ENCODE measurements at places on chromosomes 4 and X. TPM values are rescaled to one million over a fixed set of nuclear protein-coding genes. Genes with fewer than 3 reads are reported as not detected.

The CNGA1 gene
- not detected for polyA plus RNA-seq

The KIF4A gene
- polyA plus RNA-seq = 9.6 TPM

- H3K27me3 ChIP-seq = no peaks in the 10 kb centered on the region
- H3K36me3 ChIP-seq = peaks cover 8% of the 10 kb centered on the region
- no peak overlapping the region for H3K27ac ChIP-seq
- DNase-seq = no peak
- no peak overlapping the region for H3K4me3 ChIP-seq
Measured at GRCh38 chr4:85808864-85809263, 333.9 kb downstream of the ARHGAP24 start.

GRCh38 chrX:103063191-103063845 lies 653 bp downstream of the BEX1 start:
- H3K4me3 ChIP-seq = no peak overlapping the region
- no peaks in the 10 kb centered on the region for H3K27me3 ChIP-seq
- H3K36me3 ChIP-seq = no peaks in the 10 kb centered on the region
- H3K4me1 ChIP-seq = no peaks in the 10 kb centered on the region
- DNase-seq = peak; percentile 28

DNA sequence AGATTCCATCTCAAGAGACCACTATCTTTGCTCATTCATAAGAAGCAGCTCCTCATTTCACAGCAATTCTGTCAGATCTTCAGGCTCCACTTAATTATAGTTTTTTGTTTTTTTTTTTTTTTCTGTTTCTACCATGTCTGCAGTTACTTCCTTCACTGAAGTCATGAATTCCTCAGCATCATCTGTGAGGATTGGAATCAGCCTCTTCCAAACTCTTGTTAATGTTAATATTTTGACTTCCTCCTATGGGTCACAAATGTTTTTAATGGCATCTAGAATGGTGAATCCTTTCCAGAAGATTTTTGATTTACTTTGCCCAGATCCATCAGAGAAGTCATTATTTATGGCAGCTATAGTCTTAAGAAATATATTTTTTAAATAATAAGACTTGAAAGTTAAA lies 53.1 kb downstream of the BMP2K start:
- H3K27ac ChIP-seq = no peak overlapping the region
- no peaks in the 10 kb centered on the region for H3K27me3 ChIP-seq
- no peaks in the 10 kb centered on the region for H3K4me1 ChIP-seq
- no peak overlapping the region for H3K4me3 ChIP-seq

GRCh38 chr4:180810581-180810980 lies 1432.6 kb upstream of the TENM3 start:
- no peak overlapping the region for H3K4me3 ChIP-seq
- DNase-seq = no peak
- no peak overlapping the region for H3K27ac ChIP-seq
- no peaks in the 10 kb centered on the region for H3K27me3 ChIP-seq

DNA sequence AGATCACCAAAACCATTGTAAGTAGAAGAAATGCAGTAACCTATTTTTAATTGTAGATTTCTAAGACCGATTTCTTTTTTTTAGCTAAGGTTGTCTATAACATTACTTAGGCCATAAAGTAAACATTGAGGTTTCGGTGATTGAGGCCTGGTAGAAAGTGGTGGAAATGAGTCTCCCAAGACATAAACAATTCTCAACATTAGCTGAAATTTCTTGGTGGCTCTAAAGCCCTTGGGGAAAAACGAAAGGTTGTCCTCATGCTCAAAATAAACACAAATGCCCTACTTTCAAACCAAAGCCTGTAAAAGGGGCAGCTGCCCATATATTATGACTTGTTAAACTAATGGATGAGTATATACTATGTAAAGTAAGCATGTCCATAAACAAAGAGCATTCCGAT lies 98.8 kb downstream of the SCFD2 start:
- no peak for DNase-seq
- H3K27me3 ChIP-seq = no peaks in the 10 kb centered on the region
- no peak overlapping the region for H3K27ac ChIP-seq
- no peaks in the 10 kb centered on the region for H3K4me1 ChIP-seq

GRCh38 chr4:1285790-1286553 lies 3.7 kb upstream of the MAEA start:
- H3K4me1 ChIP-seq = peaks cover 12% of the 10 kb centered on the region
- H3K36me3 ChIP-seq = no peaks in the 10 kb centered on the region
- no peak overlapping the region for H3K27ac ChIP-seq

DNA sequence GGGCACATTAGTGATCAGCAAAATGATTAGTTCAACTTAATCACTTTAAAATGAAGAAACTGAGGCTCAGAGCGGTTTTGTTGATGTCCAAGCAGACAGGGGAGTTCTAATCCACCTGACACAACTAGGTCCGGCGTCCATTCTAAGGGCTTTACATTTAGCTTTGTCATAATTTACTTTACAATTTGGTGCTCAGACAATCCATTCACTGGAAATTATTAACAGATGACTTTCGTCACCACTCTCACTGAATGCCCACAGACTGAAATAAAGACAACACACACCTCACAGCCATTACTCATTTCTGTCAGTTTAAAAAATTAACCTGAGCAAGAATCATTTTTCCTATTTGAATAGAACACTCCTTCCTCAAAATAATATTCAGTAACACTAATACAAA lies 10.8 kb downstream of the NR3C2 start:
- no peaks in the 10 kb centered on the region for H3K36me3 ChIP-seq
- no peak overlapping the region for H3K27ac ChIP-seq
- no peak overlapping the region for H3K4me3 ChIP-seq
- H3K27me3 ChIP-seq = no peaks in the 10 kb centered on the region
- H3K4me1 ChIP-seq = peaks cover 13% of the 10 kb centered on the region

- H3K4me3 ChIP-seq = no peak overlapping the region
- no peaks in the 10 kb centered on the region for H3K27me3 ChIP-seq
- no peaks in the 10 kb centered on the region for H3K4me1 ChIP-seq
- H3K27ac ChIP-seq = no peak overlapping the region
- H3K36me3 ChIP-seq = no peaks in the 10 kb centered on the region
- DNase-seq = no peak
Measured at GRCh38 chr4:29852537-29852936, 867.6 kb upstream of the PCDH7 start.

DNA sequence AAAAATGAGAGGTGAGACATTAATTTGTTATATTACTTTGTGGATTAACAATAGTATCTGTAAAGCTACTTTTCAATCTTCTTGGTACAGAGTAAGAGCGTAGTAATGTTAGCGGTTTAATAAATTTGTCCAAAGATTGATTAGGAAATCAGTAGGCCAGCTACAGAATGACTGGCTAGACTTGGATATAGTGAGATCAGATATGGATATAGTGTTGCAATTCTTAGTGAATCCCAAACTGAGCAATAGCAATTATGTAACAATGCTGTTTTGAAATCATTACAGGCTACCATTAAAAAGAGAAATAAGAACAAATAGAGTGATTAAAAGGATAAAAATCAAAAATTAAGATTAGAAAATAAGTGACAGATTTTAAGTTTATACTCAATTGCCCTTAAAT lies 847 bp upstream of the UGT2A2 start:
- no peaks in the 10 kb centered on the region for H3K4me1 ChIP-seq
- no peak overlapping the region for H3K27ac ChIP-seq
- H3K36me3 ChIP-seq = no peaks in the 10 kb centered on the region
- no peak for DNase-seq
- no peak overlapping the region for H3K4me3 ChIP-seq

- no peaks in the 10 kb centered on the region for H3K36me3 ChIP-seq
- H3K27ac ChIP-seq = no peak overlapping the region
- no peak for DNase-seq
- no peaks in the 10 kb centered on the region for H3K27me3 ChIP-seq
- H3K4me3 ChIP-seq = no peak overlapping the region
Measured at GRCh38 chr4:171650543-171650942, 162.7 kb upstream of the GALNTL6 start.

Measured in endothelial cell of umbilical vein (primary cell).